ENCODE measurements at places on chromosomes 7 and 10. TPM values are rescaled to one million over a fixed set of nuclear protein-coding genes. Genes with fewer than 3 reads are reported as not detected.

The ATP5MK gene
- 302 TPM for total RNA-seq

The CCDC3 gene
- total RNA-seq = 0.45 TPM

The MMP21 gene
- total RNA-seq = not detected

The CUX1 gene
- 28.5 TPM for total RNA-seq

The GNG11 gene
- total RNA-seq = not detected

The WDFY4 gene
- 2.0 TPM for total RNA-seq

The CYP3A5 gene
- not detected for total RNA-seq

The SH2D4B gene
- 0.40 TPM for total RNA-seq

The EIF5AL1 gene
- 0.11 TPM for total RNA-seq

The GHRHR gene
- not detected for total RNA-seq

The HOXA11 gene
- 0.76 TPM for total RNA-seq

The GIMAP2 gene
- 26.1 TPM for total RNA-seq

The AGBL3 gene
- total RNA-seq = 2.8 TPM

The C7orf33 gene
- total RNA-seq = not detected

The PRSS37 gene
- not detected for total RNA-seq

The AKR1C8 gene
- 0.38 TPM for total RNA-seq

The VKORC1L1 gene
- total RNA-seq = 24.0 TPM

The RAMP3 gene
- total RNA-seq = not detected

The TECTB gene
- not detected for total RNA-seq

The WNT2 gene
- not detected for total RNA-seq

The VSTM4 gene
- 0.38 TPM for total RNA-seq

The DKK1 gene
- total RNA-seq = not detected

The IFIT1B gene
- total RNA-seq = not detected

The TAS2R3 gene
- total RNA-seq = 0.78 TPM

The EBLN1 gene
- not detected for total RNA-seq

The PNLIPRP3 gene
- total RNA-seq = not detected

The TNRC18 gene
- total RNA-seq = 87.6 TPM

The TEX36 gene
- total RNA-seq = not detected

The TMEM270 gene
- total RNA-seq = not detected

The GPR15LG gene
- total RNA-seq = not detected

The CLCN1 gene
- total RNA-seq = 0.10 TPM

The AMPH gene
- not detected for total RNA-seq

The MSMB gene
- total RNA-seq = not detected

The AP5Z1 gene
- 87.3 TPM for total RNA-seq

The PGAM2 gene
- total RNA-seq = not detected

The DLG5 gene
- 8.5 TPM for total RNA-seq

The HTR5A gene
- not detected for total RNA-seq

The PPP1R17 gene
- not detected for total RNA-seq

The CARD11 gene
- 79.3 TPM for total RNA-seq

The FKBP6 gene
- not detected for total RNA-seq

The CFAP43 gene
- not detected for total RNA-seq

The CACNB2 gene
- not detected for total RNA-seq

The CDH23 gene
- total RNA-seq = 0.06 TPM

The DYDC1 gene
- total RNA-seq = not detected

The ACHE gene
- 0.73 TPM for total RNA-seq

The CSTF2T gene
- total RNA-seq = 44.1 TPM

The SPDYE6 gene
- not detected for total RNA-seq

The CTAGE8 gene
- total RNA-seq = 0.31 TPM
